Erythroblast (primary cell): ENCODE measurements at places on chromosomes 6 and 20.

DNA sequence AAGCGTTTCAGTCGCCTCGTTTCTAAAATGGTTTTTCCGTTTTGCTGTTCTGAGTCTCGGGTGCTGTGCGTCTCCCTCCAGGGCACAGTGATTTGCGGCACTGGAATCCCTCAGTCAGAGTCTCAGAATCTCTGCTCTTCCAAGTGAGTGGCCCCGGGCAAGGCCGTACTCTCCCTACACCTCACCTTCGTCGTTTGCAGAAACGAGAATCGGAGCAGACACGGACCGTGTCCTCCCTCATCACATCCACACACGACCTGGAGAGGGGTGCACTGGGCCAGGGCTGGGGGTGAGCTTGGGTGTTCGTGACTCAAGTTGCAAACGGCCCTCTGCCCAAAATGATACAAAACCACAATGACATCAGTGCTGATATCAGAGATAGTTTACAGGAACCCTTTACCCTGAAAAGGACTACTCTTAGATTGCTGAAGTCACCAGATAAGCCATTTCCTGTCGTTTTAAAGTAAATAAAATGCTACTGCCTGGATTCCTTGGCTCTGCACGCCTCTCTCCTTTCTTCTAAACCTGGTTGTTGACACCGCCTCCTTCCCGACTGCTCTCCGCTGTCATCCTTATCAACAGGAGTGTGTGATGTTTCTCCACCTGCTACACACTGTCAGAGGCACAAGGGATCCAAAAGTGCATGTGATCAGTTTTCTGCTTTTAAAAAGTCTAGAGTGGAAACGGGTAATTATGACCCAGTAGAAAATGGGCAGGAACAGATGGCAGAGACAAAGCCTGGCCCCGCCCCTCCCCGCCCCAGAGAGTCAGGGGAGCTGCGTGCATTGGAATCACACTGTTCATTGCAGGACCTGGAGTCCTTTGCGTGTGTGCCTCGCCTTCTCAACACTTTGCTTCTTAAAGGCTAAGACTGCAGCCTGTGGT lies 38.4 kb downstream of the KIF25 start:
- DNase-seq = no peak

GRCh38 chr20:57003012-57003411 lies 263.4 kb downstream of the BMP7 start:
- DNase-seq = no peak

DNA sequence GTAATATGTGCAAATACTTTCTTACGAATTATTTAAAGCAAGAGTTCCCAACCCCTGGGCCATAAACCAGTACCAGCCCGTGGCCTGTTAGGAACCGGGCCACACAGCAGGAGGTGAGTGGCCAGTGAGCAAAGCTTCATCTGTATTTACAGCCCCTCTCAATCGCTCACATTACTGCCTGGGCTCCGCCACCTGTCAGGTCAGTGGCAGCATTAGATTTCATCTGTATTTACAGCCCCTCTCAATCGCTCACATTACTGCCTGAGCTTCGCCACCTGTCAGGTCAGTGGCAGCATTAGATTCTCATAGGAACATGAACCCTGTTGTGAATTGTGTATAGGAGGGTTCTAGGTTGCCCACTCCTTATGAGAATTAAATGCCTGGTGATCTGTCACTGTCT lies 142.0 kb downstream of the RNASET2 start:
- DNase-seq = no peak

GRCh38 chr6:36946526-36946925 lies 8.0 kb upstream of the PI16 start:
- DNase-seq = no peak

- DNase-seq = peak; percentile 36
These were observed 39.0 kb downstream of the MAS1 start for GRCh38 chr6:159929819-159930218.

- no peak for DNase-seq
These were observed 10.4 kb downstream of the TRIM31 start for GRCh38 chr6:30102414-30102969.

DNA sequence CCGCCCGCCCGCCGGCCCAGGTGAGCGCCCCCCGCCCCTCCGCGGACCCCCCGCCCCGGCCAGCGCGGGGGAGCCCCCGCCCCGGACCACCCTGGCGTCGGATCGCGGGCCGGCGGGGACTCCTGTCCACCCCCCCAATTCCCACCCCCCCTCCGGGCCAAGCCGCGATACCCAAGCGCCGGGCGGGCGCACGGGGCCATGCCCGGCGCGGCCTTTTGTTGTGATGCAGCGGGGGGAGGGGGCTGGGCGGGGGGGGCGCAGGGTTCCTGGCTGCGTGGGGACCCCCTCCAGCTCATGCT lies 245 bp downstream of the SRC start:
- no peak for DNase-seq

DNA sequence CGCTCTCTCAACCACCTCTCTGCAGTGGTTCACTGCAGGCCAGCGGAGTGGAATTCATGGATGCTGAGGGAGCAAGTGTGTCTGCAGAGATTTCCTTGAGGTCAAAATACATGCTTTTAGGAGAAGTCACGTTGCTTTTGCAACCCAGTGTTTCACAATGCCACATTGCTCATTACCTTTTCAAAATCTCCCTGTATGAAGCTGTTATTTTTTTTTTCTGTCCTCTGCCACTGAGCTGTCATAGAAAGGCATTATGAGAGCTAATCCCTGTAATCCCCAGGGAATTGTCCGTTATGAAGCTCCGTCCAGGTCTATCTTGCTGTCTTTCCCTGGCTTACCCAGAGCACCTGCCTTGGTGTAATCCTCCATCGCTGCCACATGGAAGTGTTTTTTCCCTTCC lies 60.5 kb upstream of the SLC22A23 start:
- no peak for DNase-seq

- DNase-seq = no peak
These were observed 12.0 kb downstream of the GLP1R start for GRCh38 chr6:39060467-39061160.

DNA sequence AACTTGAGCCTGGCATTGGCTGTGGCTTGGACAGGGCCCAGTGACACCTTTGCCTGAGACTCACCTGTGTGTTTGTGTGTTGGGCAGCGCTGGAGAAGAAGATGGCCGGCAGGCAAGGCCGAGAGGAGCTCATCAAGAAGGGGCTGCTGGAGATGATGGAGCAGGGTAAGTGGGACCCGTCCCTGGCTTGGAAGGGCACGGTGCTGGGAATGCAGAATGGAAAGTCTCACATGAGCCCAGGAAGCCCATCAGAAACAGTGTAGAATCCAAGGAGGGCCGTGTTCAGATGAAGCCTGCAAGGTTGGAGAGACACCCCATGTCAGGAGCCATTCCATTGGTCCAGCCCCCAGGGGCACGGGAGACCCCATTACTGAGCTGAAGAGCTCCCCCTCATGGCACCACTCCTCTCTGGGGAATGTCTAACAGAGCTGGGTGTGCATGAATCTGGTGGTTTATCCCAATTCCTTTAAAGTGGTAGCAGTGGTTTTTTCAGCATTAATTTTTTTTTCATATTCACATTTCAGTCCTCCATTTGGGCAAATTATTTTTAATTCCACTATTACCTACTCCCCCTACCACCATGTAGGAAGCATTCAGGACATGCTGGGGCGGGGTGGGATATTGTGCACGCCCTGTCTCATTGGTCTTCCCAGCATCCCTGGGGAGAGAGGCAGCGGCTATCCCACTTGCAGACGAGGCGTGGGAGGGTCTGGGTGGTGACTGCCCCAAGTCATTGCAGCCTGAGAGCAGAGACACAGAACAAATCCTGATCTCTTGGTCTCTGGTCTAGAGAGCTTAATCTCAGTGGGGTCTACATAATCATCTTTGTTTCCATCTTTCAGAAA lies 143.6 kb downstream of the PHACTR3 start:
- no peak for DNase-seq

DNA sequence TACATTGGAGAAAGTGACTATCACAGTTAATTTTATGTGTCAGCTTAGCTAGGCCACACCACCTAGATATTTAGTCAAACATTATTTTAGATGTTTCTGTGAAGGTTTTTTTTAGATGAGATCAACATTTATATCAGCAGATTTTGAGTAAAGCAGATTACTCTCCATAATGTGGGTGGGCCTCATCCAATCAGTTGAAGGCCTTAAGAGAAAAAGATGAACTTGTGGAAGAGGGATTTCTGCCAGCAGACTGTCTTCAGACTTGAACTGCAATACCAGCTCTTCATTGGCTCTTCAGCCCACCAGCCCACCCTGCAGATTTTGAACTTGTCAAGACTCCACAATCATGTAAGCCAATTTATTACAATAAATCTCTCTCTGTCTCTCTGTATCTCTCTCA lies 25.1 kb upstream of the FBXO30 start:
- DNase-seq = no peak

DNA sequence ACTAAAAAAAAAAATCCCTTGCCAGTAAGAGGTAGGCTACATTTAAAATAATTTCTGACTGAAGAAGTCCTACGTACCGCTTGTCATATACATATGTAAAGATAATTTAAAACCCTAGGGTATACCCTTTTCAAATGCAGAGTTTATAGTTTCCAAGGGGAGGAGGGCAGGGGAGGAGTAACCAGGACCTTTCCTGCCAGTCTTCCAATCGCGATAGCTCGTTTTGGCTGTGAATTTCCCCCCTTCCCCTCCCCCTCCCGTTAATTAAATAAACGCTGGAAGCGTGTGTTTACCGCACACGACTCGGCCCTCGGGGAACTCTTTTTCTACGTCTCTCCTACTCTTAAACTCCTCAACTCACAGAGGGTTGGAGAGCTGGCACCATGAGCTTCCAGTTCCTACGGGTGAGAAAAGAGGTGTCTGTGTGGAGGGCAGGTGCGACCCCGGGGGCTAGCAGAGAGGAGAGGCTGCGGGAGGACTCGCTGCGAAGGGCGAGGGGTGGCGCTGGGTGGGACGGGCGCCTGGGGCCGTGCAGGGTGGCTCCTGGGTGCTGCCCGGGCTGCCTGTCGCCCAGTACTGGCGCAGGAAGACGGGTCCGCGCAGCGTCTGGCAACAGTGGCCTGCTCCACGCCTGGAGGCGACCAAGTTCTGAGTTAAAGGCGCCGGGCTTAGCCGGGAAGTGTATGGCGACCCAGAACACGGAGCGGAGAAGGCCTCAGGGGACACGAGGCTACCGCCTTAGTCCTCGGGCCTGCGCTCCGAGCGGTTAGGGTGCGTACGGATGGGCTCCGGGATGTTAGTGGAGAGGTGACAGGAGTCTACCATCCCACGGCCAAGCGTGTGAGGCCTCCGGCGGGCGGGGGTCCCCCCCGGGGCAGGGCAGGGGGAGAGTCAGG lies 4.1 kb upstream of the TFAP2C start:
- no peak for DNase-seq

DNA sequence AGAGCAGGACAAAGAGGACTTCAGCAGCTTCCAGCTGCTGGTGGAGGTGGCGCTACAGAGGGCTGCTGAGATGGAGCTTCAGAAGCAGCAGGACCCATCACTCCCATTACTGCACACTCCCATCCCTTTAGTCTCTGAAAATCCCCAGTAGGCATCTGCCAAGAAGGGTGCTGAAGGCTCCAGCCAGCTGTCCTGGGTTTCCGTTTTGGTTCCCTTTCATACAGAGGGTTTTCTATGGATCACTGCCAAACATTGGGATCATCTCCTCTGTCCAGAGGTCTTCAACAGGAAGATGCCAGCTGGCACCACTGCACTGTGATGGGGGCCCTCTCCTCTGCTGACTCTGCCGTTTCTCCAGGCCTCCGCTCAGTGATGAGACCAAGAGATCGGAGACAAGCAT lies 14.3 kb upstream of the RAB5IF start:
- DNase-seq = no peak

GRCh38 chr20:8740265-8740664 lies 328.6 kb upstream of the PLCB4 start:
- no peak for DNase-seq

DNA sequence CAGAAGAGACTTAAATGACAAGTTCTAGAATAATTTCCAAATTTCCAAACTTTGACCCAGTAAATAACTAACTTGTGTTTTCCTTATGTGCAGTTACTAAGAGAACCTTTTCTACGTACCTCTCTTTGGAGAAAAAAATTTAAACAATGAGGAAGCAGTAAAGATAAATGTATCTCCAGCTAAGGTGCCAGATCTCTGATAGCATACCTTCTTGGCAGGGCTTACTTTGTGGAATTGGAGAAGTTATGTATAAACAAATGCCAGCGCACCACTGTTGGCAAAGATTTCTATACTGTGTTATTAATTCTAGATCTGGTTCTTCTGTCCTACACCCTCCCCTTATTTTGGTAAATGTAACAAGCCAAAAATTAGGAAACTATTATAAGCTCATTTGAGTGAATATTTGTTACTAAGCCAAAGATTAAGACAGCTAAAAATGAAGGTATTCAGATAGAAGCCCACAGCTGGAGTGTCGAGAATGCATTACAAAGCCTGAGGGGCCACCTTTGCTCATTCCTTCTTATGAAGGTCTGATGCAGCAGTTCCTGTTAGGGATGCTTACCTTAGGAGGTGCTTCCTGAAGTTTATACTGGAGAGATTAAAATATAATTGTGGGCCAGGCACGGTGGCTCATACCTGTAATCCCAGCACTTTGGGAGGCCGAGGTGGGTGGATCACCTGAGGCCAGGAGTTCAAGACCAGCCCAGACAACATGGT lies 373.1 kb upstream of the SOX4 start:
- DNase-seq = no peak

DNA sequence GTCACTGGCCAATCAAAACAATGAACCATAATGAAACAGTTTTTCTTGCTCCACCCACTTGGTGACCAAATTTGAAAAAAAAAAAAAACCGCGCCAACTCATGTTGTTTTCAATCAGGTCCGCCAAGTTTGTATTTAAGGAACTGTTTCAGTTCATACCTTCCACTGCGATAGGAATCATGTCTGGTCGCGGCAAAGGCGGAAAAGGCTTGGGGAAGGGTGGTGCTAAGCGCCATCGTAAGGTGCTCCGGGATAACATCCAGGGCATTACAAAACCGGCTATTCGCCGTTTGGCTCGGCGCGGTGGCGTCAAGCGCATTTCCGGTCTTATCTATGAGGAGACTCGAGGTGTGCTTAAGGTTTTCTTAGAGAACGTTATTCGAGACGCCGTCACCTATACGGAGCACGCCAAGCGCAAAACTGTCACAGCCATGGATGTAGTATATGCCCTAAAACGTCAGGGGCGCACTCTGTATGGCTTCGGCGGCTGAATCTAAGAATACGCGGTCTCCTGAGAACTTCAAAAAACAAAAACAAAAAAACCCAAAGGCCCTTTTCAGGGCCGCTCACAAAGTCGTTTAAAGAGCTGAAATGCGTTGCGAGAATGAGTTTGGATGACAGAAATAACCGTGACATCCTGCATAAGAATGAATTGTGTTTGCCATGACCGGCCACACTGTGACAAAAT lies 16.7 kb downstream of the HFE start:
- peak; percentile 97 for DNase-seq

DNA sequence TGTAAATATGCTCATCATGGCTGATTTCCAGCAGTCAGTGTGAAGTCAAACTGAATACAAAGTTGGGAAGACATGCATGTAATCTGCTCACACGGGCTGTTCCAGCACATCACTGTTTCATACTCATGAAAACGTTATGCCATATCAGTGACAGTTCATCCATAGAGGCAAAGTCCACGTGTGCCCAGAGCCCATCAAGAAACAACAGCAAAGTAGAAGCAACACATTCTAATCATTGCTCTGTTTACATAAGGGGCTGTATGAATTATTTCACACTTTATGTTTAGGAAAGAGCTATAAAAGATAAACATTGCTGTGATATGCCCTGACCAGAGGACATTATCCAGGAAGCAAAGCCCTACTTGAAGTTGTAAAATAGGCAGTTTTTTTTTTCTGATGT lies 157.0 kb upstream of the ENPP5 start:
- no peak for DNase-seq
